NCI-H1105 (cell line): ENCODE measurements at places on chromosomes 12 and 14.

DNA sequence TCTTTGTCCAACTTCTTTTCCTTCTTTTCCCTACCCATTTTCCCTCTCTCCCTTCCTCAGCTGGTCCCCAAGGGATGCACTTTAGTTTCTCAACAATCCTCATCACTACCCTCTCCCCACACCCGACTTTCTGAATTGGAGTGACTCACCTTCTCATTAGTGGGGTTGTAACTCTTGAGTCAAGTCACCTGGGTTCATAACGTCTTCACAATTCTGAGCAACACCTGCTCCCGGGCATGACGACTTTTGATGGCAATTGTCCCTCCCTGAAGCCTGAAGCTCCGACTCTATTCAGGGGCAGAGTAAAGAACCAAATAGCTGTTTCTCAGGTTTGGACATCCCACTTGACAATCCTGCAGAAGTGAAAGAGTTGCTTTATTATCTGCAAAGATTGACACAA is 82.7 kb upstream of the OTX2 start:
- DNase-seq = no peak

DNA sequence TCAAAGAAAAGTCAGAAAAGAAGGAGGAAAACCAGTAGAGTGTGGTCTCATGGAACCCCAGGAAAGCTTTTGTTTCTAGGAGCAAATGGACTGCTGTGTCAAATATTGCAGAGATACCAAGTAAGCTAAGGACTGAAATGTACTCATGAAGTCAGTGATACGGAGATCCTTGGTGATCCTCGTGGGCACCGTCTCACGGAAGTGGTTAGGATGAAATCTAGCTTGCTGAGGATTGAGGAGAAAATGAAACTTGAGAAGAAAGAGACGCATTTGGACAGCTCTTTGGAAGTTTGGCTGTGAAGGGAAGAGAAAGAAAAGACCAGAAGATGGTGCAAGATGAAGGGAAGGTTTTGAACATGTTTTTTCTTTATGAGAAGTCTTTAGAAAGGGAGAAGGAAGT is 104.0 kb upstream of the CCND2 start:
- DNase-seq = no peak

- DNase-seq = no peak
Measured at GRCh38 chr14:38252066-38252710, 3.7 kb downstream of the CLEC14A start.

DNA sequence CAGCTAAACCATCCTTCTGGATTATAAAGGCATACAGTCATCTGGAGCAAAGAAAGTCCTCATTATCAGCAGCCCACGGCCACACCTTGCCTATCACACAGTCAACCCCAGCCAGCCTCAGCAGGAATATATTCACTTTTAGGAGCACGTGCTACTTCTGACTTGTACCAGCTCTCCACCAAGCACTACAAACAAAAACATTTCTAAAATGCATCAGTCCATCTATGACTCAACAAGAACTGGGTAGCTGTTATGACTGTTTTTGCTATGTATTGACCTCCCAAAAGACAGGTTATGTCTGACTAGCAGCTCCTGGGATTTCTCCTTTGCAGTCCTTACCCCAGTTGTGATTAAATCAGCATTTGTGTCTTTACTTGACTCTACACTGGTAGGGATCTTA is 31.2 kb downstream of the NUAK1 start:
- DNase-seq = no peak

- DNase-seq = no peak
Measured at GRCh38 chr14:34059037-34059924, 108.4 kb upstream of the EGLN3 start.

- no peak for DNase-seq
Measured at GRCh38 chr12:122100568-122100967, 22.0 kb downstream of the MLXIP start.

- DNase-seq = no peak
Measured at GRCh38 chr12:46609674-46610073, 216.1 kb downstream of the SLC38A4 start.

DNA sequence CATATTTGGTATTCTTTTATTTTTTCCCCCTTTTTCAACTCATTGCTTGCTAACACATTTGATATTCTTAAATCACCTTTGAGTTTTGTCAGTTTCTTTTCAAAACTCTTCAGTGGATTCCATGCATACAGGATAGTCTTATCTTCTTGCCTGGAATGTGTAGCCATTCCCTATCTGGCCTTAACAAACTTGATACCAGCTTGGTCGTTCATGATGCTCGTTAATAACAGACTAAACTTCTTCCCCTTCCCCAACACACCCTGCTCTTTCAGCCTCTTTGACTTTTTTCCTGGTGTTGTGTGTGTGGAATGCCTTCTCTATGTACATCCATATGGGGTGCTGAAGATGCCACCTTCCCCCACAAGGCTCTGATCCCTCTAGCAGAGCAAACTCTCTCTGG is 17.7 kb upstream of the CALM1 start:
- DNase-seq = no peak

GRCh38 chr12:28868414-28868813 is 280.7 kb upstream of the FAR2 start:
- DNase-seq = no peak

- DNase-seq = no peak
Measured at GRCh38 chr12:104095289-104095688, 31.0 kb downstream of the HCFC2 start.

DNA sequence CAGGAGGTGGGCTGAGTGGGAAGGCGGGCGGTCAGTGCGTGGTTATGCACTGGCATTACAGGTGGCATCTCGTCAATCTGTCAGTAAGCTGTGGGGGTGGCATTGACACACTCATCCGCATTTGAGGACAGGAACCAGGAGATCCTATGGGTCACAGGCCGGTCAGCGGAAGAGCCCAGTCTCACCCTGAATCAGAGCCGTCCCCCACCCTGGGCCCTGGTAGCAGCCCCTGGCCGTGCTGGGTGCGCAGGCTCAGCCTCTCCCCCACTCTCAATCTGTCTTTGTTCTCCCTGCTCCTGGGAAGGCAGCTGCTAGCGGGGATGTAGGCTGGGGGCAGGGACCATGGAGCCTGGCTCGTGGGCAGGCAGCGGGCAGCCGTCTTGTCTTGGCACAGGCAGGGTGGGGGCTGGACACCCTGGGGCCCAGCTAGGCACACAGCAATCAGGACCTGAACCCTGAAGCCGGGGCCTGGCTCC is 5.1 kb downstream of the INF2 start:
- peak; percentile 58 for DNase-seq

GRCh38 chr14:50967790-50968189 is 23.5 kb upstream of the PYGL start:
- no peak for DNase-seq

DNA sequence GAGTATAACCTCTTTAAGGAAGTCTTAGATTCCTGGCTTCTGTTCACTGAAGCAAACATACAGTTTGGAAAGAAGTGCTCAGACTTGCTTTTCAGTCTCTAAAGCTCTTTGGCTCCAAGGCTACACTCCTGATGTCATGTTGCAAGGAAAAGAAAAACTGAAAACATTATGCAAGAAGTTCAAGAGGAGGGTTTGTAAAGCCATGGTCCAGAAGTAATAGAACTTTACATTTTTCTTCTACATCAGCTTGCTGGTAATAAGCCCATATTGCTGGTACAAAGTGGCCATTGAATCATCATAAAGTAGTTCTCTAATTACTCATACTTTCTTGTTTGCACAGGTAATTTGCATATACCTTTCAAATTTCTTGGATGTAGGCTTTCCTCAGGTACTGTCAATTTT is 83.6 kb downstream of the BBS10 start:
- DNase-seq = no peak

DNA sequence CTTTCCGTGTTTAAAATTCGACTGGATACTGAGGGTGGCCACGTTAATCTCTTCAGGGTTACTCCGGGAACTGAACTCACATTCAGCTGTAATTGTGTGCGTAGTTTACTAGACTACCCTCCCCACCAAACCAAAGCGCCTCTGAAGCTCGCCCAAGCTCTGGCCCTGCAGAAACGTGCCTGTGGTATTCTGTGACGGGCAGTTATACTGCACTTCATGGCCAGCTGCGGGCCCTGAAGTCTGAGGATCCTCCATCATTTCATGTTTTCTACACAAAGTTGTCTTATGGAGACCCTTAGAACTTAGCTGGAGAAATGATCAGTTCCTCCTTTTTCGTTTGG is 688 bp downstream of the ZNF26 start:
- DNase-seq = no peak

DNA sequence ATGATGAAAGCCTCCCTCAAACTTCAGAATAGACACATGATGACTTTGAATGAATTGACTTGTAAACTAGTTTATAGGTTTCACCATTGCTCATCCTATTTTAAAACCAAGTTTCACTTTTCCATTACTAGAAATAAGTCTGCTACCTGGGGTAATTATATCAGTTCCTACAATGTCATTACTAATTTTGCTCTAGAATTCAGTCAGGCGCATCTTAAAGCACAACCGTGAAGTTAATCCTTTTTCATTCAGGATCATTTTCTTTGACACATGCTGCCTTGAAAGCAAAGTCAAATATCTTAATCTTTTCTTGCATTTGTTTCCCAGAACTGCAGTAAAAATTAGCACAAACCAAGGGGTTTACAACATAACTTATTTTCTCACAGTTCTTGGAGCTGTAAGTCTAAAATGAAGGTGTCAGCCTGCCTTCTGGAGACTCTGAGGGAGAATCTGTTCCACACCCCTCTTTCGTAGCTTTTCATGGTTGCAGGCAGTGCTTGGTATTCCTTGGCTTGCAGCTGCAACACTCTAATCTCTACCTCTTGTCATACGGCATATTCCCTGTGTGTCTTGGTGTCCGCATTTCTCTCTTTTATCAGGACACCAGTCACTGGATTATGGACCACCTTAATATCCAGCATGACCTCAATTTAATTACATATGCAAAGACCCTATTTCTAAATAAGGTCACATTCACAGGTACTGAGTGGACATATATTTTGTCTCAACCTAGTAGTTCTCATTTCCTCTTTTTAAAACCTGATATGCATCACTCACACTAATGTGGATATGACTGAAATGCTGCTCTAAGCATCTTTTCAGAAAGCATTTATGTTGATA is 114.3 kb upstream of the PDZRN4 start:
- DNase-seq = no peak

DNA sequence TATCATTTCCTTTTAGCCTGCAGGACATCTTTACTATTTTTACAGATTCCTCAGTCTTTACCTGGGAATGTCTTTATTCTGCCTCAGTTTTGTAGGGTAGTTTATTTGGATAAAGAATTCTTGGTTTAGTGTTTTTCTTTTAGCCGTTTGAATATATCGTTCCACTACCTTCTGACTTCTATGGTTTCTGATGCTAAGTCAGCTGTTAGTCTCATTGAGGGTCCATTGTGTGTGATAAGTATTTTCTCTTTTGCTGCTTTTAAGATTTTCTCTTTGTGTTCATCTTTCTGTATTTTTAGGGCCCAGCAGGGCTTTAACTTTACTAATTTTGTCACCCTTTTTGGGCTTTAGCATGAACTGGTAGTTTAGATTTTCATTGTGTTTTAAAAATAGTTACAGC is 113.5 kb downstream of the MNAT1 start:
- no peak for DNase-seq

DNA sequence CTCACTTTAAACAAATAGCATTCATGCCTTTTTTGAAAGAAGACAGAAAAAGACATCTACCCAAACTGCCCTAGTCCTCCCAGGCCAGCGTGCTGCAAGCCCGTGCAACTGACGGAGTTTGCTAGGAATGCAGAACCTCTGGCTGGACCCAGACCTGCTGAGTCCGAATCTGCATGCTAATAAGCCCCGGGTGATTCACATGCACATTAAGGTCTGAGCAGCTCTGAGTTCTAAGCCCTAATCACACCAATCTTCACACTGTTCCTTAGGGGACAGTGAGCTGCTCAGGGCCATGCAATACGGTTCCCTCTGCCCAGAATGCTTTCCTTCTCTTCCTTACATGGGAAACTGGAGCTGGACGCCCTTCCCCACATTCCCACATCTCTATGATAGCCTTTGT is 25.2 kb downstream of the HAL start:
- no peak for DNase-seq

DNA sequence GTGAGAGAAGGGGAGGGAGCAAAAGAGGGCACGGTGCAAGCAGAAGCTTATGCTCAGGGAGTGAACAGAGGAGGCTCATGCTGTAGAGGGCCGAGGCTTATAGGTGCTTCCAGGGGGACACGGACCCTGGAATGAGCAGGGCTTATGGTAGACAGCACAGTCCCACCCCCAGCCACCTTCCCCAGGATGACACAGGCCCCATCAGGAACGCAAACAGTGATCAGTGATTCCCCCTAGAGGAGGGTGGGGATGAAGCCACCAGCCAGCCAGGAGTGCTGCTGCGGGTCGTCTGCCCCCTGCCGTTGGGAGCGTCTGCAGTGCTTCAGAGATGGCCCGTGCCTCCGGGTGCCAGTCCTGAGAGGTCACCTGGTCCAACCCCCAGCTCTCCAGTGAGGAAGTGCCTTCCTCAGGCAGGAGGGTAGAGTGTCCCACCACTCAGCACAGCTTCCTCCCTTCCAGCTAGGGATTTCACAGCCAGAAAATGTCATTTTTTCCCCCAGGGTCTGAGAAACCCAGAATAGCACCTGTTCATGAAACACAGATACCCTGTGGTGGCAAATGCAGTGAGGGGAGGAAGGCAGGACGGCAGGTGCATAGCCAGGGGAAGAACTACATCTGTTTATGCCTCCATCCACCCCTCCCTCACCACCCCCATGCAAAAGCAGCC is 60.7 kb downstream of the SLC6A12 start:
- DNase-seq = peak; percentile 10

GRCh38 chr12:4417936-4418335 is 27.7 kb downstream of the FGF6 start:
- DNase-seq = no peak

- DNase-seq = no peak
Measured at GRCh38 chr12:110004598-110004997, 5.4 kb downstream of the ANKRD13A start.

DNA sequence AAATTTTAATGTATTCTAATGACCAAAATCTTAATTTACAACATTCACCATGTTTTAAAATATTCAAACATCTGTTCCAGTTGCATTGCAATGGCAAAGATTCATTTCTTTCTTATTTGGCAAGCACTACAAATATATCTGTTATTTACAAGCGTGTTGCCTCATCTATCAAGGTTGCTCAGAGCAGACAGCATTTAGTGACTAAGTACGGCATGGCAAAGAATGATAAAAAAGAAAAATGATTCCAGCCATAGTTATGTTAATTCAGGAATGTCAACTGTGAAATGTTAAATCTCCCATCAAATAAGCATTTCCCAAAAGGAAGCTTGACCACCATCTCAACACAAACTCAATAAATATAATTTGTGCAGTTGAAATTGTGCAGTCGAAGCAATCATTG is 312.1 kb downstream of the SEC23A start:
- no peak for DNase-seq

- DNase-seq = no peak
Measured at GRCh38 chr12:61870658-61871484, 389.3 kb upstream of the USP15 start.

GRCh38 chr12:73308747-73309146 is 1036.6 kb downstream of the TRHDE start:
- no peak for DNase-seq

GRCh38 chr14:94962166-94962575 is 192.3 kb upstream of the GSC start:
- no peak for DNase-seq

GRCh38 chr12:132489078-132489601 is 811 bp upstream of the FBRSL1 start:
- no peak for DNase-seq
